Frontal cortex (tissue), 4 donors: ENCODE measurements at places on chromosomes 2 and 18. TPM values are rescaled to one million over a fixed set of nuclear protein-coding genes. Genes with fewer than 3 reads are reported as not detected.

The SLC40A1 gene
- total RNA-seq = 45.2 TPM

The STK39 gene
- 46.1 TPM for total RNA-seq

The C2orf42 gene
- 26.5 TPM for total RNA-seq

The SKOR2 gene
- not detected for total RNA-seq

The SP140L gene
- total RNA-seq = 1.2 TPM

The GAL3ST2 gene
- 0.41 TPM for total RNA-seq

The NT5DC4 gene
- not detected for total RNA-seq

The CCDC74B gene
- total RNA-seq = 5.7 TPM

The POMC gene
- 1.2 TPM for total RNA-seq

The DSG4 gene
- total RNA-seq = under 0.01 TPM

The CHRNG gene
- not detected for total RNA-seq

The MC4R gene
- 3.3 TPM for total RNA-seq

The SP100 gene
- 4.1 TPM for total RNA-seq

The LDAH gene
- 17.1 TPM for total RNA-seq

The PROKR1 gene
- total RNA-seq = 0.82 TPM

The GREB1L gene
- total RNA-seq = 1.6 TPM

The STARD6 gene
- 0.82 TPM for total RNA-seq

The NEB gene
- total RNA-seq = 0.41 TPM

The SEPTIN10 gene
- 115 TPM for total RNA-seq

The SERPINB2 gene
- total RNA-seq = not detected

The CHMP1B gene
- 78.7 TPM for total RNA-seq

The PRSS56 gene
- total RNA-seq = under 0.01 TPM

The PASK gene
- 15.1 TPM for total RNA-seq

The TRAK2 gene
- 53.8 TPM for total RNA-seq

The CBLN2 gene
- total RNA-seq = 280 TPM

The IKZF2 gene
- total RNA-seq = 11.0 TPM

The CAPG gene
- 9.0 TPM for total RNA-seq

The LYG2 gene
- total RNA-seq = not detected

The SCN3A gene
- total RNA-seq = 257 TPM

The SLC14A1 gene
- total RNA-seq = 3.7 TPM

The VPS4B gene
- 40.8 TPM for total RNA-seq

The RTP5 gene
- 2.4 TPM for total RNA-seq
